ENCODE measurements at places on chromosomes 2 and 18.

- DNase-seq = no peak
These were observed 18.2 kb downstream of the MEP1B start for GRCh38 chr18:32208023-32208422.

GRCh38 chr2:76270096-76270710 lies 559.5 kb upstream of the GCFC2 start:
- peak; percentile 41 for DNase-seq

- DNase-seq = no peak
These were observed 98.3 kb downstream of the NRP2 start for GRCh38 chr2:205780645-205781044.

- no peak for DNase-seq
These were observed 71.2 kb upstream of the CCBE1 start for GRCh38 chr18:59768409-59768808.

GRCh38 chr2:88018909-88019308 lies 2.6 kb upstream of the RNU2-63P start:
- no peak for DNase-seq

GRCh38 chr18:23227726-23228070 lies 92.4 kb downstream of the CABLES1 start:
- no peak for DNase-seq

GRCh38 chr2:180655842-180656454 lies 324.5 kb upstream of the UBE2E3 start:
- no peak for DNase-seq

DNA sequence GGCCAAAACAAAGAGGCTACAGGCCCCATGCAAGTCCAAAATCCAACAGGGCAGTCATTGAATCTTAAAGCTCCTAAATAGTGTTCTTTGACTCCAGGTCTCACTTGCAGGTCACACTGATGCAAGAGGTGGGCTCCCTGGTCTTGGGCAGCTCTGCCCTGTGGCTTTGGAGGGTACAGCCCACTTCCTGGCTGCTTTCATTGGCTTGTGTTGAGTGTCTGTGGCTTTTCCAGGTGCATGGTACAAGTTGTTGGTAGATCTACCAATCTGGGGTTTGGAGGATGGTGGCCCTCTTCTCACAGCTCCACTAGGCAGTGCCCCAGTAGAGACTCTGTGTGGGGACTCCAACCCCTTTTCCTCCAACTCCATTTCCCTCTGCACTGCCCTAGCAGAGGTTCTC lies 115.8 kb upstream of the ALKAL2 start:
- DNase-seq = no peak

DNA sequence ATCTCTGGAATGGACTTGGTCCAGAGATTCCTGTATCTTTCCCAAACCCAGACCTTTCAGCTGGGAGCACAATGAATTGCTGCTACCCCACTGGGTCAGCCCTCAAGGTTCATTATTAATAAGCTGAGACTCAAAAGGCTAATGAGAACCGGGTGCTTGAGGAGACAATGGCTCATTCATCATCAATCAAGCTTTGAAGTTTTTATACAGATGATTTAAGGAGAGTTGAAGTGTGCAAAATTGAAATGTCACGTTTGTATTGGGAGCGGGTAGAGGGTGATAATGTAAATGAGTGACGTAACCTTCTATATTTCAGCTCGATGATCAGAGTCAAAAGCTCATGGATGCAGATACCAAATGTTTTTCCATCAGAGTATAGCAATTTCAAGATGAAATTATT lies 744.9 kb downstream of the ERBB4 start:
- DNase-seq = no peak

DNA sequence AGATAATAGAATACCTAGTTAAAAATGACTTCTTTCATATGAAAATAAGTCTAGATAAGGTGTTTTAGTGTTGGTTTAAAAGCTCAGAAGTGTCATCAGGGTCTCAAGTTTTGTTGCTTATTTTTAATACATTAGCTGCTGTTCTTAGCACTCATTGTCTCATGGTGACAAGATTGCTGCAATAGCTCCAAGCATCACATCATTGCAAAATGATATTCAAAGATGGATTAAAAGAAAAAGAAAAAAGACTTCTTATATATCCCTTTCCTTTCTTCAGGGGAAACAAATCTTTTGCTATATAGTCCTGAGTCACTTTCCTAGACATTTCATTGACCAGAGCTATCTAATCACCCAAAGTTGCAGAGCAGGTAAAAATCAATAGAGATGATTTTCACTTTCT lies 386.1 kb downstream of the ARHGAP15 start:
- no peak for DNase-seq

DNA sequence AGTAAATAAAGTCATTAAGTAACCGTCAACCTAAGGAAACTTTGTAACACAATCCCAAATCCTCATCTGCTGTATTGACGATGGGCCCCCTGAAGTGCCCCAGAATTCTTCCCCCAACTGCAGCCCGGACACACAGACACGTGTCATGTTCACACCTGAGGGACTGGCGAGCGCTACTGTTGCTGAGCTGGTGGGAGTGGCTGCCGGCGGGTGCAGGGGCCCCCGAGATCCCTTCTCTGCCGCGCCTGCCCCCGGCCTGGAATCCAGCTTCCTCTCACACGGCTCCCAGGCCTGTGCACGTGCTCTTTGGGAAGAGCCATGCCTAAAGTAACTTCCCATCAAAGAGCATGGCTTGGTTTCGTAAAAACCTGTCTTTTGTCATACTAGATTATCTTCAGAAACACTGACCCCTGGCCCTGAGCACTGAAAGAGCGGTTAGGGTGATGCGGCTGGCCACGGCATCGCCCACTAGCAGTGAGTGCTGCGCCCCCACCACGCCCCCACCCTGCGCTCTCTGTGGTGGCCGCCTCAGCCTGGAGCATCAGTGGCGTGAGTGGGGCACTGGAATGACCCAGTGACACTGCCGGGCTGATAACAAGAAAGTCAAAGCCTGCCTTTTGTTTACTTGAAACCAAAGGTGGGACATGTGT lies 56.0 kb downstream of the ADI1 start:
- no peak for DNase-seq

- DNase-seq = no peak
These were observed 140.4 kb downstream of the RBMS1 start for GRCh38 chr2:160353166-160353565.

DNA sequence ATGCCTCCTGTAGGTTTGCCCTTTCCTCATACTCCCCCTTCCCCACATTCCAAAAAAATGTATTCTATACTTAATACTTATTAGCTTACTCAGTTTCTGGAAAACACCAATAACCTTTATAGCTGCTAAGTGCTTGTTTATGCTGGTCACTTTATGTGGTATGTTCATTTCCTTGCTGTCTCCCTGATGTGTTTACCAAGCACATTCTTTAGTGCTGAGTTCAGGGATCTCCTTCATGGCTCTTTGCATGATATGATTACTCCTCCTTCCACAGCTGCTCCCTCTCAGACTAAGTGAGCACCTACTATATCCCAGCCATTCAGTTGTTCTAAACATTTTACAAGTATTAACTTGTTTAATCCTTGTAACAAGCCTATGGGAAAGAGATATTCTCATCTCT lies 698.3 kb upstream of the FANCL start:
- no peak for DNase-seq

DNA sequence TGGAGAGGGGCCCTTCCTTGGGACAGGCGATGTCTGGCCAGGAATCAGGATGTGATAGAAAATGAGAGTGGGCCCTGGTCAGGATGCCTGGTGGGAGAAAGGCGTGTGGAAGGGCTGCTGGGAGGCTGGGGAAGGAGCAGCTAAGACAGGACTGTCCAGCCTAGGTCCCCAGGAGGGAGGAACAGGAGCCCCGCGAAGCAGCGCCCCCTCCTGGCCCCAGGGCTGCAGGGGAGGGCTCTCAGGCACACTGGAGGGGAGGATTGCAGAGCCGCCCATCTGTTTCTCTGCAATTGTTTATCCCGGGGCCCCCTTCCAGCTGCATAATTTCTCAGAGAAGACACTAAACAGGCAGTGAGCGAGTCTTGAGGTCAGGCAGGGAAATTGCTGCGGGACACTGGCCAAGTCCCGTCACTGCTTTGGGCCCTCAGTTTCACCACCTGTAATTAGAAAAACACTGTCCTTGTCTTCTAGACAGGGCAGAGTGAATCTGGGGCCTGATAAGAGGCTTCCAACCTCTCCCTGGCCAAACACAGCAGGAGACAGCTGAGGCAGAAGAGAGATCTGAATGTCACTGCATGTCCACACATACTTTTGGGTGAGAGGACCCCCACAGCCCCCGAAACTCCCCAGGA lies 3.9 kb upstream of the NPPC start:
- DNase-seq = no peak

- DNase-seq = no peak
These were observed 461.4 kb downstream of the TGIF1 start for GRCh38 chr18:3911413-3911812.

DNA sequence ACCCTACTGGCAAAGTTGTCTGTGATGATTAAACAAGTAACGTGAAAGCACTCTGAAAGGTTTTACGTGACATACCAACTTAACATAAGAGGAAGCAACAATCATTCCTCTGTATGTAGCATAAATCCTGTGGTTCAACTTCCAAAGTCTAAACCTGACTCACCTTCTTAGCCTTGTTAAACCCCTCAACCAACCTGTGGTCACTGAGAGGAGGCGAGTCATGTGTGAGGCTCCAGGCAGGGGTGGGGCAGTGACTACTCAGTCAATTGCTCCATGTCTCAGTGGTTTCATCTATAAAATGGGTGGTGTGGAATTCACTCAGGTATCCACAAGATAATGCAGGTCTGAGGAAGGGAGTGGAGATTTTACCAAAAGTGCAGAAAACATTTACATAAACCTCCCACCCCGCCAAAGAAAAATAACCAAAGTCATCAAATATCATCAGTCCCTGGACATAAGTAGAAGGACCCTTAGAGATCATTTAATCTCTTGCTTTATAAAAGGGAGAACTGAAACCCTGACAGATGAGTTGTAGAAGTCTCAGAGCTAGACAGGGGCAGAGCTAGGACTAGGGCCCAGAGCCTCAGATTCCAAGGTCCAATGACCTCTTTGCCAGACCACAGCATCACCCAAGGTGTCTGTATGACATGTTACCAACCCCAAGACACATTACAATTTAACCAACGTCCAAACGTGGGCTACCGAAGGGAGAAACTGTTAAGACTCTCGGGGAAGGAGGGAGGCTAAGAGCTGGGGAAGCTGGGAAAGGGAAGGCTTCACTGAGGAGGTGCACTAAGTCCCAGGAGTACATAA lies 3.7 kb upstream of the PCBP1 start:
- DNase-seq = no peak

DNA sequence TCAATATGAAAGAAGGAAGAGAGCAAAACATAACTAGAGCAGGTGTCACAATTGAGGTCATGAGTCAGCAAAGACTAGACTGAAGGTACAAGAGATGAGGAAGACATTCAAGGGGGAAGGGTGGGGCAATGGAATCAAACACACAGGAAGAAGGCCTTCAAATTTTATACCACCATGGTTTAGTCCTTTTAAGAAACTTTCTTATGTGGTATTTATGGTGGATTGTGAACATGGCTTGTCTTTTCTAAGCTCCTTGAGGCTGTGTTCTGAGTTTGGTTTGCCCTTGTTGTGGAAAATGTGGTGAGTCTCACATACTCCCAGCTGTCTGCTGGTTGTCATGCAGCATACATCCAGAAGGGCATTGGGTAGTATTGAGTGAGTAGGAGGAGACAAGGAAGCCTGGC lies 62.1 kb downstream of the NABP1 start:
- DNase-seq = no peak

DNA sequence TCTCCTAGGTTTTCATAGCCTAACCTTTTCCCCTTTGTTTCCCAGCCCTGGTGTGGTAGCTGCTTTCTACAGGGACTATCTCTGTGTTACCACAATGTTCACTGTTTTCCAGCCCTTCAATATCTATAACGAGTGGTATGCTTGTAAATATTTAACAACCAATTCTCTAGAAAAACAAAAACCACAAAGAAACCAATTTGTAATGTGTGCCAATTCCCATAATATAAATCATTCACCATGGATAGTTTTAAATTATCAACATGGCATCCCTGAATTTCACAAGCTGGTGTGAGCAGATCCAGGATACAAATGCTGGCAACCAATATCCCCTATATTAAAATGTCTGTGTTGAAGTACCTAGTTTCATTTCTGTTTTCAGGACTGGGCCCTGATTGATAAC lies 207.5 kb upstream of the FBXO11 start:
- DNase-seq = no peak

DNA sequence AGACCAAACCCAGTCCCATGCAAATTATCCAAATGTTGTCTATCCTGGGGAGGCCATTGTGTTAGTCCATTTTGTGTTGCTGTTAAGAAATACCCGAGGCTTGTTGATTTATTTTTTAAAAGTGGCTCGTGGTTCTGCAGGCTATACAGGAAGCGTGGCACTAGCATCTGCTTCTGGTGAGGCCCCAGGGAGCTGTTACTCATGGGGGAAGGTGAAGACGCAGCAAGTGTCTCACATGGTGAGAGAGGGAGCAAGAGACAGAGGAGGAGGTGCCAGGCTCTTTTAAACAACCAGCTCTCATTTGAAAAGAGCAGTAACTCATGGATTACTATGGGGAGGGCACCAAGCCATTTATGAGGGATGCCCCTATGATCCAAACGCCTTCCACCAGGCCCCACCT lies 80.3 kb upstream of the ARL4C start:
- DNase-seq = no peak

- DNase-seq = no peak
These were observed 3.1 kb upstream of the KYNU start for GRCh38 chr2:142874293-142874814.

DNA sequence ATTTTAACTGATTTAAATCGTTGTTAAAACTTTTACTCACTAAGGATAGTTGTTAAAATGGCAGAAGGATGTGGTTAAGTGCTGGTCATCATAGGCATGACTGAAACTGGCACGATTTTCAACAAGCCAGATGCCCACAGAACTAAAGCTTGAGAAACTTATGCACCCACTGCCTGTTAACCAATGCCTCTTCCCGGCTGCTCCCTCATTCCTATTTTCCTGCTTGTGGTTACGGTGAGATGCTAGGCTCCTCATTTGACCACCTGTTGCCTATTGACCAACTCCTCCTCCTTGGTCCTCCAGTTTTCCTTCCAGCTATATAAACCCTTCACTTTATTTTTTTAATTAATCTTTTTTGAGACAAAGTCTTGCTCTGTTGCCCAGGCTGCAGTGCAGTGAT lies 238.7 kb downstream of the TFCP2L1 start:
- no peak for DNase-seq

Data from SK-N-DZ (cell line).